ENCODE measurements at places on chromosomes 6 and 20.

- DNase-seq = no peak
These were observed 7.3 kb downstream of the ZC3H12D start for GRCh38 chr6:149477544-149477943.

DNA sequence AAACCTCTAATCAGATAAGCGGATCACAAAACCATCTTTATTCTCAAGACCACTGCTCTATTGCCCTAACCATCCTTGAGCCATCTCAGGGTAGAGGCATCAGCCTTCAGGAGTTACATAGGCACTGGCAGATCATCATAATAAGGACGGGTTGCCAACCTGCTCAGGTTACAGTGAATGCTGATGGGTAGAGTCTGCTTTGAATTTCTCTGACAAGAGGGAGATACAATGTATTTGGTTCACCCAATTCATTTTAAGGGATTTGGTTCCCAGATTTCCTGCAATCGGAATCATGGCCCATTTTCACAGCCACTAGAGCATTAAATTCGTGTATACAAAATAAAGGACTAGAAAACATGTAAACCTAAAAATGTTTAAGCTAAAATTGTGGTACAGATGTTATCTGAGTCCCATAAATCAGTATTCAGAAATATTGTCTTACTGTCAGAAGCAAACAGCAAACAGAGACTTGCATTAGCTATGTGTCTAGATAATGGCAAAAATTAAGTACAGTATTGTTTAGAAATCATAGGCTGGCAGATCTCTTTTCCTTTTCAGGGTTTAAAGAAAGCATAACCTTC is 41.9 kb upstream of the TMEM170B start:
- DNase-seq = no peak

DNA sequence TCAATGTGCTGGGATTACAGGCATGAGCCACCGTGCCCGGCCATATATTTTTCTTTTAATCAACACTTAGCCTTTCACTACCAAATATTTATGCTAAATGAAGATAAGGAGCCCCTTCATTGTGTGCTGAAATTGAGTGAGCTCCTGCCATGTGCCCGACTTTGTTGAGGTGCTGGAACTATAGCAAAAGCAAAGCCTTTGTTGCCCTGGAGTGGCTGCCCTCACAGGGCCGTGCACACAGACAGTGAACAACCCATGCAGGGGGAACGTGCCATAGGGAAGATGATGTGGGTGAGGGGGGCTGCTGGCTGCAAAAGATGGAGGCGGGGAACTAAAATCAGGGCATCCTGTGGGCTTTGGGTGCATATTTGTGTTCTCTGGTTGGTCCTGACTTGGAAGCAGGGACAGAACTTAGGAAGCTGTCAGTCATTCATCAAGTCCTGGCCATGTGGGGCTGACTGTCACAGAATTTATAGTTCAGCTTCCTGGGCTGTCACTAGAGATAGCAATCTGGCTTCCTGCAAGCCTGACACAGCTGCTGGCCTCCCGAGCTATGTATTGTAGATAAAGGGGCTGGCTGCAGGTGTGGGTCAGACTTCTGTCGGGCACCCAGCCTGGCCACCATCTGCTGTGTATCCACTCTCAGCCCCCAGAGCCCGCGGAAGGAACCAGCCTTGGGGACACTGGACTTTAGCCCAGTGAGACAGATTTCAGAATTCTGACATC is 56.8 kb upstream of the MPC1 start:
- DNase-seq = no peak

GRCh38 chr6:15358579-15359327 is 112.9 kb downstream of the JARID2 start:
- no peak for DNase-seq

DNA sequence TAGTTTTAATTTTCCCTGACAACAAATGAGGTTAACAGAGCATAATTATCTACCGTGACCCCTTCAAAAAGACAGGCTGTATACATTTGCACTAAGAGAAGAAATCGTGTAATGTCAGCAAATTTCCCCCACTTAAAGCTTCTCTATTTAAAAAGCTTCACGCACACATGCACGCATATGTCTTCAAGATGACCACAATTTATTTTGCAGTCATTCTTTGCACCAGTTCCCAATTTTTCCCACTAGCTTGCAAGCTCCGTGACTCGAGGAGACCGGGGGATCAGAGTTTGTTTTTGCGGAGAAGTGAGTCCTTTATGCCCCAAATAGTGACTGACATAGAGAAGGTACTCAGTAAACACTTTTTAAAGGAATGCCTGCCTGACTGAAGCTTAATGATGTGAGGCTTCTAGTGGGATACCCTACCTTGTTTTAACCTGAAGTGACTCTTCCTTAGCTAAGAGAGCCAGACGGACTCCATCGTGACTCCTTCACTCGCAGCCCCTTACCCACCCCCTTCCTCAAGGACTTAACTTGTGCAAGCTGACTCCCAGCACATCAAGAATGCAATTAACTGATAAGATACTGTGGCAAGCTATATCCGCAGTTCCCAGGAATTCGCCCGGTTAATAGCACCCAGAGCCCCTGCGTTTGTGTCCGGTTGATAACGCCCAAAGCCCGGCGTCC is 9.3 kb upstream of the NQO2 start:
- peak; percentile 63 for DNase-seq

GRCh38 chr20:37384683-37385174 is 38.8 kb downstream of the SRC start:
- peak; percentile 68 for DNase-seq

DNA sequence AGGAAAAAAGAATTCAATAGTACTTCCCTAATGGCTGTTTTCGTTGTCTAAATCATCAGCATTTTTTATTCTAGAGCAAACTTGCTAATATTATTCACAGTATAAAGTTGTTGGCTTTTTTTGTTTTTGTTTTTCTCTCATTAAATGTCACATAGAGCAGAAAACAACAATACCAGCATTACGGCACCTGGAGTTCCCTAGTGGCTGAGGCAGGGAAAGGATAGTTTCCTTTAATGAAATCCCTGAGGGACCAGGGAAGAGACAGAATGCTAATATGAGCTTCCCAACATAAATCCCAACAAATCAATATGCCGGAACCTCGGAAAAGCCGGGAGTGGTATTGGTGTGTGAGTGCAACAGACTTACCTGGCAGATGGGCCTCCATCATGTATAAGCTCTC is 235.2 kb upstream of the ASCC3 start:
- DNase-seq = no peak

DNA sequence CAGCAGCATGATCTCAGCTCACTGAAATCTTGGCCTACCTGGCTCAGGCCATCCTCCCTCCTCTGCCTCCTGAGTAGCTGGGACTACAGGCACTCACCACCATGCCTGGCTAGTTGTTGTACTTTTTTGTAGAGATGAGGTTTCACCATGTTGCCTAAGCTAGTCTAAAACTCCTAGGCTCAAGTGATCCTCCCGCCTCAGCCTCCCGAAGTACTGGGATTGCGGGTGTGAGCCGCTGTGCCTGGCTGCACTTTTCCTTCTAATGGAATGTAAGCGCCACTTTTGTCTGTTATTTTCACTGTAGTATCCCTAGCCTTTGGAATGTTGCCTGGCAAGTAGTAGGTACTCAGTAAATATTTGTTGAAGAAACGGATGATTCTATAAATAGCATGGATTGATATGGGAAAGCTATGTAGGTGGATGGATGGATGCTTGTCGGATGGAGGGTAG is 10.4 kb upstream of the TRIB3 start:
- DNase-seq = no peak

Data from hematopoietic multipotent progenitor cell treated with erythropoietin and hydrocortisone succinate and interleukin-3 and kit ligand, for 15 days (in vitro differentiated cells).